LNCaP clone FGC (cell line): ENCODE measurements at places on chromosomes 5 and 9.
A peak's percentile ranks its signal among the peaks of the same experiment; 100 is the strongest.

GRCh38 chr9:126704892-126705766 lies 91.4 kb downstream of the LMX1B start:
- DNase-seq: peak; percentile 19

DNA sequence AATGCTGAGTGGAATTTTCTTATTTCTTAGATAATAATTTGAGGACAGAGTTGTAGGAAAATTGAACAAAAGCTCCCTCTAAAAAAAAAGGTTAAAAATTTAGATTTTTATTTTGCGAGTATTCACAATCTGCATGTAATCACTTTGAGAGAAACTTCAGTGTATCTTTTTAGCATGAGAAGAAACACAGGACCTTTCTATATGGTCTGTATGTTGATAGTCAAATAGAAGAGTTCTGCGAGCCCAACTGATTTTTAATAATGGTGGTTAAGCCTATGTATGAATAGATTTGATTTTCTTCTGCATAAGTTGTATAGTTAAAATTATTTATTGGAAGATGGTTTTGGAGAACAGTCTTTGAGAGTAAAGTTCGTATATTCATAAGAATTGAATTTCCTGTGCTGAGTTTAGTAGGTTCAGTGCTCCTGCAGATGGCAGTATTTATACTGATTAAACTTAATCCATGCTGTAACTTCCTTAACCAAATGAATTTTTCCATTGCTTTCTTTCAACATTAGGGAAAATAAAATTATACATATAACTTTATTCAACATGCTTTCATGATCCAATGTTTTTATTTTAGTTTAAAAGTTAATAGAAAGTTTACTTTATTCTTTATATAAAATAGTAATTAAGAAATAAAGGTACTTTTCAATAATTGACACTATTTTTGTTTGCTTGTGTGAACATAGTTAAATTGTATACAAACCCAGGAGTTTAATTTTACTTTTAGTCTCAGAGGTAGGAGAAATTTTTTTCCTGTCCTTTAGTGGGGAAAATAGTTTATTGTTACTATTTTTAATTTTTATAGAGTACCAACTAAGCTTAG lies 19.6 kb downstream of the TCERG1 start:
- DNase-seq: no peak

GRCh38 chr5:107243220-107243579 lies 427.5 kb downstream of the EFNA5 start:
- no peak for DNase-seq

DNA sequence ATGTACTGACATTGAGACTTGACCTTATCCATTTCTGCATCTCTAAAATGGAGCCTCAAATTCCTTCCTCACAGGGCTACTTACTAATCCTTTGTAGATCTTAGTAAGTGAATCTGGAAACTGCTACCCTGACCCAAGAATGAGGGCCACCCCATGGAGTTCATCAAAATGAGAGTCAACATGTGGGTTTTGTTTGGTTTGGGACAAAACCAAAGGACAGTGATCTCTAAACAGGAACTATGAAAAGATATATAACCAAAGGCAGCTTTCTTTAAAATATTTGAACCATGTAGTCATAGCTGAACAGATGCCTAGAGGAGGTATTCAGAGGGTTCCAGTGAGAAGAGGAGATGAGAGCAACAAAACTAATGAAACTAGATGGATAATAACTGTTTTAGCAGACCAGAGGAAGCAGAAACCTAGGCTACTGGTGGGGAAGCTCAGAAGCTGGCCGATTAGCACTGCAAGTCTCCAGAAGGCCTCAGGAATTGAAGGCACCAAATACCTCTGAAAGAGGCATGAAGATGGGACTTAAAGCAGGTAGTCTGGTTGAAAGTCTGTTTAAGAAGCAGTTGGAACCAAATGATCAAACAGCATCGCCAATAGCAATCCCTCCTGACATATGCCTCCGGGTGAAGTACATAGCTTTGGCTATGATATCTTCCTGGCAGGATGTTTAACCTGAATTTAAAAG lies 45.8 kb downstream of the THOC3 start:
- no peak for DNase-seq

- DNase-seq: peak; percentile 27
These were observed 342.4 kb upstream of the GRIA1 start for GRCh38 chr5:153147891-153148623.

GRCh38 chr5:59133764-59134261 lies 550.9 kb downstream of the RAB3C start:
- DNase-seq: no peak

DNA sequence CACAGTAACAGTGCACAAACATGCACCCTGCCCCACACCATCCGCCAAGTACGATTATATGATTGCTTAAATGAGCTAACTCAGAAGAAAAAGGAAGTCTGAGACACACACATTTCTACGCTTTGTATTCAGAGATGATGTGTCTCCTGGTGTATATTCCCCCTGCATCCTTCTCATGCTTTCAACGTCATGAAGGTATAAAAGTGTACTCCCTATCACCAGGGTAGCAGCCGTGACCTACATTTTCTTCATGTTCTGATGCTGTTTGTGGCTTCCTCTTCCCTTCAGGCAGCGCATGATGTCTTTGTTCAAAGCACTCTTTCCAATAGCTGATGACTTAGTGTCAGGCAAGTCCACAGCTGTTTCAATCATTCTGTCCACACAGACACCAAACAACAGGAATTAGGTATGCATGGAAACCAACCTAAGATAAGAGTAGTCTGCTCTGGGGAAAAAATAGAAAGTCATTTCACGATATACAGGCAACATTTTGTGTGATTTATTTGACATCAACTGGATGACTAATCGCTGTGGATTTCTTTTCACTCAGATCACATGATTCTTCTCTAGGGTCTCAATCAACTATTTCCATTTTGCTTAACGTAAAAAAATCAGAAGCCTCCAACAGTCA lies 269.4 kb upstream of the PTGER4 start:
- DNase-seq: no peak

DNA sequence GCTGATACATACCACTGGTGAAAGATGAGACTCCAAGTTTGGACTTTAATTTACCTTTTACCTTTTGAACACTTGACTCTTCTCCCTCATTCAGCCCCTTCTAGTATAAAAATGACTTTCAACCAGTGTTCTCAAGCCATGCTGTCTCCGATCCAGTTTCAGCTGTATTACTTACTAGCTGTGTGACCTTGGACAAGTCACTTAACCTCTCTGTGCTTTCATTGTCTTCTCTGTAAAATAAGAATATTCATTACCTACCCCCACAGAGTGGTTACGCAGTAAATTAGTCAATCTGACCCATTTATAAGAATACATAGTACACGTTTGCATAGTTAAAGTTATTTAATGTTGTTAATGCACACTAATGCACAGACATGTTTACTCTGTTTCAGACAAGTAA lies 12.6 kb upstream of the CEMIP2 start:
- no peak for DNase-seq

- DNase-seq: no peak
These were observed 14.4 kb upstream of the CCDC69 start for GRCh38 chr5:151238303-151238741.

GRCh38 chr9:93962561-93963440 lies 7.6 kb upstream of the BARX1 start:
- peak; percentile 34 for DNase-seq

GRCh38 chr5:68428231-68428811 lies 212.8 kb downstream of the PIK3R1 start:
- DNase-seq: no peak

DNA sequence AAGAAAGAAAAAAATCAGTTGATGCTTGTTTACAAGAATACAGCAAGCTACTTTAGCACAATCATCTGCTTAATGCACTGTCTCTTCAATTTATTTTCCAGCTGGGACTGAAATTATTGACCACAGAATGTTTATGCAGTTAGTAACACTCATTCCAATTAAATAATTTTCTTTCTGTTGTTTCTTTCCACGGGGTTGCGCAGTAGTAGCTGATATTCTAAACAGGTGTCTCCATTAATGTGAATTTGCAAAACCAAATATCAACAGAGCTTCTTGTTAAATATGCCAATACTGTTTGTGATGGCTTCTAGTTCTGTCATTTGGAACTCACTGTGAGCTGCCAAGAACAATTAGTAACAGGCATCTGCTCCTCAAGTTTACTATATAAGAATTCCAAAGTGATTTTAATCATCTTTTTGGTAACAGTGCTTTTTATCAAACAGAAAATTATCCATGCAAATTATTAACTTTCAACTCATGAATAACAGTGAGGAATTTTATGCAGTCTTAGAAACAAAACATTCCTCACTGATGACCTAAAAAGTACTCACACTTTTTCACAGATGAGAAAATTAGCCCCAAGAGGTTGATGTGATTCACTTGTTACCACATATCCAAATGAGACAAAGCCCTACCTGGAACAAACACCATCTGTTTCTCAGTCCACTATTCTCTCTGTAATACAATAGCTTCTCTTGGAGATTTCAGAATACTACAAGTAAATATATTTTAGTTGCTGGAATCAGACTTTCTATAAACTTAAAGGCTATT lies 567.6 kb upstream of the RGMB start:
- DNase-seq: no peak

DNA sequence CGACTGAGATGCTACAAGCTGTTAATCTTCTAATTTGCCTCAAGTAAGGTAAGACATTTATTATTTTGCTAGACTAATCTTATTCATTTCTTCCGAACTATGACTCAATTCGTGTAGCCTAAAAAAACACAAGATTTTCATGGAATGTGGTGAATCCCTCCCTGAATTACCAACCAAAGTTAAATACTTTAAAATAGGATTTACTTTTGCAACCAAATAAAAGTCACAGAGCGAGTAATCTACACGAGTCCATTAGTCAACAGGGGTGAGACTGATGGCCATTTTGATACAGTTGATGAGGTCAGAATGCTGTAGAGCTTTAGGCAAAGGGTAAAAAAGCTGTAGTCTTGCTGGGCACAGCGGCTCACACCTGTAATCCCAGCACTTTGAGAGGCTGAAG lies 13.1 kb upstream of the BNC2 start:
- no peak for DNase-seq

DNA sequence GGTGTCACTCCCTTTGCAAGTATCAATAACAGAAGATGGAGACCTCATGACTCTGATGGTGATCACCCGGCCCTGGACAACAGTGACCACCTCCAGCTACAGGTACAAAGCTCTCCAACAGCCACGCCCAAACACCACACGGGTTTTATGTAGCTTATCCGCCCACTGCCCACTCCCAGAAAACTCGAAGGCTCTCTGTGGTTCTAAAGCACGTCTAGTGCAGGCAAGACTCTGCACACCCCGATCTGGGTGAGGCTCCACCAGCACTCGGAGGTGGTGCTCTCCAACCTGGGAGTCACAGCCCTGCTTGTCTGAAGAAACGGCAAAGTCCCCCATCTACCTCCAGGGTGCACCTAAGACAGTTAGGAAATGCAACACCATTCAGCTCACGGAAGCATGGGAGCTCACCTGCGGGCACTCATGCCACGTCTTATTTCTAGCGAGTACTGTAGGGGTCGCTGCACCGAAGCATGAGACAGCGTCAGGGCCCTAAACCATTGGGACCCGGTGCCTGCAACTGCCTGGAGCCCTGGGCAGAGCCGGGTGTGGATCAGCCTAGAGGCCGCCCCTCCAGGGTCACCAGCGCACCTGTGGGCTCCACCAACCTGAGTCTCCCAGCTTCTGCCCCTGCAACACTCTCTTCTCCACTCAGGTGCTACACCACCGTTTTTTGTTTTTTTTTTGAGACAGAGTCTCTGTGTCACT lies 58.1 kb upstream of the ZNF354A start:
- DNase-seq: no peak
